Activated CD8-positive, alpha-beta memory T cell treated with anti-CD3 and anti-CD28 coated beads for 48 hours (primary cell): ENCODE measurements at places on chromosomes 6 and 20.

DNA sequence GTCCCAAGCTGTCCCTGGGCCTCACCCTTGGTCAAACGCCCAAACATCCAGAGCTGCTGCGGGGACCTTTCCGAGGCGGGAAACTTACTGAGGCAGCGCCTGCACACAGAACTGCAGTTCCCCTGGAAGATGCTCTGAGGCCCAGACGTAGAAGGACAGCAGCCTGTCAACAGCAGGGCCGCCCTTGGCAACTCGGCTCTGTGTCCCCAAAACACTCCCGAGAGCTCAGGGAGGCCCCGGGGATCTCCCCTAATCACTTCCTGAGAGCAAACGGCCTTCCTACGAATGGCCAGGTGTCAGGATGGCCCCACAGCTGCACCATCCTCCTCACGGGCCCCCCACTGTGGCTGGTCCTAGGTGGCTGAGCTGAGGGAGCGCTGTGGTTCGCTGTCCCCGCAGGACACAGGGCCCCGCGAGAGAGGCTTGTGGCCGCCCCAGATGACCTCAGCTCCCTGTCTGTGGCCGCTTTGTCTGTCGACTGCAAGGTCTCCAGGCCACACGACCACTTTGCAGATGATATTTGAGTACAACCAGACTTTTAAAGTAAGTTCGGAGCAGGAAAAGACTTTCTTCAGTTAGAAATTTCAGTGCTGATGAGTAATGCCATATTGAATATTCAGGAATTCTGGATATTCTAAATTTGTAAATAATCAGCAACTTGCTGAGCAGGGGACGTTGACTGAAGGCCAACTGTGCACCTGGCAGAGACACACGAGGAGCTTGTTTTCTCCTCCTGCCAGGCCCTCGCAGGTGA is 46.0 kb downstream of the DLL1 start:
- no peak for DNase-seq

DNA sequence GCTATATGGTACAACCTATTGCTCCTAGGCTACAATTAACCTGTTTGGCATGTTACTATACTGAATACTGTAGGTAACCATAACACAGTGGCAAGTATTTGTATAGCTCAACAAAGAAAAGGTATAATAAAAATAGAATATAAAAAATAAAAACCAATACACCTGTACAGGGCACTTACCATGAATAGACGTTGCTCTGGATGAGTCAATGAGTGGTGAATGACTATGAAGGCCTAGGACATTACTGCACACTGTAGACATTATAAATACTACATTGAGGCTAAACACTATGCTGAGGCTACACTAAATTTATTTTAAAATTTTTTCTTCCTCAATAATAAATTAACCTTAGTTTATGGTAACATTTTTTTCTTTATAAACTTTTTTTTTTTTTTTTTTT is 18.6 kb downstream of the ELOVL5 start:
- DNase-seq, result no peak

DNA sequence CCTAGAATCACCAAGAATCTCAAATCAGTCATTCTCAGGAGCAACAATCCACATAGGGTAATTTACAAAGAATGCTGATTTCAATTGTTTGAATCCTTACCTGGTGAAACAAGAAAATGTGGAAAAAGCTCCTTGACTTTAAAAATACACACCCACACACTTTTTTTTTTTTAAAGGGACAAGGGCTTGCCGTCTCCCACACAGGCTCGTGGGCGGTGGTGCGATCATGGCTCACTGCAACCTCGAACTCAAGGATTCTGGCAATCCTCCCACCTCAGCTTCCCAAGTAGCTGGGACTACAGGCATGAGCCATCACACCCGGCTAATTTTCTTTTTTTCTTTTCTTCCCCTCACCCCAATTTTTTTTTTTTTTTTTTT is 30.7 kb downstream of the PARD6B start:
- no peak for DNase-seq

- no peak for DNase-seq
Observed at GRCh38 chr20:44615876-44616603, 33.7 kb downstream of the PKIG start.

- no peak for DNase-seq
Observed at GRCh38 chr6:6723921-6724538, 135.5 kb downstream of the LY86 start.

GRCh38 chr6:854406-855118 is 161.6 kb upstream of the EXOC2 start:
- no peak for DNase-seq

DNA sequence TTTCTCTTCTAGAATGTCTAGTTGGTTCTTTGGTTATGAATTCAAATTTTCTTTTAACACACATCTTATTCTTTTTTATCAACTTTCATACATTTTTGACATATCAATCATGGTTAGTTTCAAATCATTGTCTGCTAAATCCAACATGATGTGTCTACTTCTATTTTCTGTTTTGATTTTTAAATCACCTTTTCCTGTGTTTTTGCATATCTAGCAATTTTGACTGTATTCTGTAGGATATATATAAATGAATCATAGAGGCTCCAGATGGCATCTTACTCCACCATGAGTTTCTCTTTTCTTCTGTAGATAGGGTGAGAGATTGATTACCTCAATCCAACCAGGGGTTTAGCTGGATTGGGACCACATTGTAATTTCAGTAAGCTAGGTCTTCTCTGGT is 34.3 kb upstream of the CARMIL1 start:
- DNase-seq, result no peak

GRCh38 chr6:149451376-149452036 is 33.3 kb downstream of the ZC3H12D start:
- no peak for DNase-seq

- DNase-seq, result no peak
Observed at GRCh38 chr20:47661714-47662113, 123.6 kb downstream of the SULF2 start.

DNA sequence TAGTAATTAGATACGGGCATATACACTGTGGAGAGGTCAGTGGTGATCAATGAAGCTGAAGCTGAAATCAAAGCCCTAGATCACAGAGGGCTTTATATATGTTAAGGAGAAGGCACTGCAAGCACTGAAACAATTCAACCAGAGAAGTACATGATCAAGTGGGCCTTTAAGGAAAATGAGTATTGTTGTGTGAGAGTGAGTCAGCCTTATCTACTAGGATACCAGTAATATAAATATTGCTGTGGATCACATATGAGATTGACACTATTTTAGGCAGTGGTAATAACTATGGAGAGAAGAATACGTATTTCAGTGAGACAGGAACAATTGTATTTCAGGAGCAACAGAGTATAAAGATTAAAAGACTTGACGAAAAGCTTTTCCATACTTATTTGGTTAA is 1172.2 kb upstream of the GJE1 start:
- no peak for DNase-seq

- no peak for DNase-seq
Observed at GRCh38 chr6:11296449-11297375, 64.2 kb upstream of the NEDD9 start.

DNA sequence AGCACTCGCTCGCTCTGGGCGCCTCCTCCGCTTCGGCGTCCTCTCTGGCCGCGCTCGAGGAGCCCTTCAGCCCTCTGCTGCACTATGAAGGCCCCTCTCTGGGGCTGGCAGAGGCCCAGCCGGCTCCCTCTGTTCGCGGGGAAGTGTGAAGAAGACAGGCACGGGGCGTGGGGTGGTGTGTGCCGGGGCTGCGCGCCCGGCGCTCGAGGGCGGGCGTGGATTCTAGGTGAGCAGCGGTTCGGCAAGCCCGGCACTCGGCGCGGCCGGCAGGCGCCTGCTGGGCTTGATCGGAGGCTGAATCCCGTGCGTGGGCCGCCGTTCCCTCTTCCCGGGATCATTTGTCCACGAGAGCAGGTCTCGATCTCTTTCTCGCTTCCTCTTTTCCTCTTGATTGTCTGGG is 153.0 kb downstream of the SLC35B3 start:
- no peak for DNase-seq

GRCh38 chr6:81228912-81229555 is 523.4 kb downstream of the TENT5A start:
- DNase-seq, result no peak

DNA sequence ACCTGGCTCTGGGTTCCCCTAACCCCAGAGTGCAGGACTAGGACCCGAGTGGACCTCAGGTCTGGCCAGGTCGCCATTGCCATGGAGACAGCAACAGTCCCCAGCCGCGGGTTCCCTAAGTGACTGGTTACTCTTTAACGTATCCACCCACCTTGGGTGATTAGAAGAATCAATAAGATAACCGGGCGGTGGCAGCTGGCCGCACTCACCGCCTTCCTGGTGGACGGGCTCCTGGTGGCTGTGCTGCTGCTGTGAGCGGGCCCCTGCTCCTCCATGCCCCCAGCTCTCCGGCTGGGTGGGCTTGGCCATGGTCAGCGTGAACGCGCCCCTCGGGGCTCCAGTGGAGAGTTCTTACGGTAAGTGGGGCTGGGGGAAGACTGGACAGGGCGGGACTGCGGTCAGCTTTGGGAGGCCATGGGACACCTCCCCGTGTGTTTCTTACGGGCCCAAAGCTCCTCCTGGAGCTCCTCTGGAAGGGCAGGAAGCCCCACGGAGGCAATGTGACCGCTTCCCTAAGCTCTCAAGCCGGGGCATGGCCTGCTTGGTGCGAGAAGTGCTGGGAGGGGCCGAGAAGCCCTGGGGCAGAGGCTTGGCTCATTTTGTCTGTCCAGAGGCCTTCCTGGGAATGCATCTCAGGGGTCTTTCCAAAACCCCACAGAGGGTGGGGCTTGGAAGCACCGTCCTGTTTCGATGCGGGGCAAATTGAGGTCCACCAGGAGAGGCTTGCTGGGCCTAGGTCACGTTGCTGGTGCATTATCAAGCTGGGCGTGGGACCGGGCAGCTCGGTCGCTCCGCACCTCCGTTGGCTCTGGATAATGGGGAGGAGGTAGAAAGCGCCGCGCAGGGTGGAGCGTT is at the start of gene HNF4A:
Gene HNF4A, plus strand, starts transcription at position 202 of the 855 bp plus-strand sequence. Its CDS starts 106 bp downstream, at position 308.
- no peak for DNase-seq

GRCh38 chr6:53679446-53679933 is 13.9 kb upstream of the KLHL31 start:
- no peak for DNase-seq

DNA sequence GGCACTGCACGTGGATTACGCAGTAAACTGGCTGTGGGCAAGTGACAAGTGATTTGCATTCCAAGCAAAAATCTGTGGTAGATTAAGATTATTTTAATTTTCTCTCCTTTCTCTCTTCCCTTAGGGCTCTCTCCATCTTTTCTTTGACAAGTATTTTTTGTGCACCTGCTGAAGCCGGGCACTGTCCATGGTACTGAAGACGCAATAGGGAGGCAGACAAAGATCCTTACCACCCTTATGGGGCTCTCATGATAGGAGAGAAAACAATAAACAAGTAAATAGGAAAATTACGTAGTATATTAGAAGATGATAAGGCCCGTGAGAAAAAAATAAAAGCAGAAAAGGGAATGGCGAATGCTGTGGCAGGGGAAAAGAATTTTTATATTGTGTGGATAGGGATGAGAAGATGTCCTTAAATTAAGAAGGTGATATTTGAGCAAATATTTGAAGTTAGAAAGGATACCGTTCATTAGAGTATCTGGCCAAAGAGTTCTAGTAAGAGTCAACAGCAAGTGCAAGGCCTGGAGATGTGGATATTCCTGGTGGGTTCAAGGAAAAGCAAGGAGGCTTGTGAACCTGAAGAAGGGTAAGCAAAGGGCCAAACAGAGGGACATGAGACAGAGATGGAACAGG is 146.0 kb downstream of the LAMP5 start:
- DNase-seq, result no peak

- no peak for DNase-seq
Observed at GRCh38 chr20:59708326-59708725, 104.0 kb downstream of the PHACTR3 start.

- no peak for DNase-seq
Observed at GRCh38 chr6:139649128-139649527, 274.7 kb upstream of the CITED2 start.

DNA sequence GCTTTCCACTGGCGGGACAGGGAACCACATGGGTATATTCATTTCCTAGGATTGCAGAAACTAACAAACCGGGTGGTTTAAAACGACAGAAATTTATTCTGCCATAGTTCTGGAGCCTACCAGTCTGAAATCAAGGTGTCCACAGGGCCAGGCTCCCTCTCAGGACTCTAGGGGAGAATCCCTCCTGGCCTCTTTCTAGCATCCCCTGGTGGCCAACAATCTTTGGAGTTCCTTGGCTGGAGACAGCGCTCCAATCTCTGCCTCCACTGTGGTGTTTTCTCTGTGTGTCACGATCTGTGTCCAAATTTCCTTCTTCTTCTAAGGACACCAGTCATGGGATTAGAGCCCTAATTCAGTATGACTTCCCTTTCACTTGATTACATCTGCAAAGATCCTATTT is 95.0 kb downstream of the SCML4 start:
- no peak for DNase-seq

DNA sequence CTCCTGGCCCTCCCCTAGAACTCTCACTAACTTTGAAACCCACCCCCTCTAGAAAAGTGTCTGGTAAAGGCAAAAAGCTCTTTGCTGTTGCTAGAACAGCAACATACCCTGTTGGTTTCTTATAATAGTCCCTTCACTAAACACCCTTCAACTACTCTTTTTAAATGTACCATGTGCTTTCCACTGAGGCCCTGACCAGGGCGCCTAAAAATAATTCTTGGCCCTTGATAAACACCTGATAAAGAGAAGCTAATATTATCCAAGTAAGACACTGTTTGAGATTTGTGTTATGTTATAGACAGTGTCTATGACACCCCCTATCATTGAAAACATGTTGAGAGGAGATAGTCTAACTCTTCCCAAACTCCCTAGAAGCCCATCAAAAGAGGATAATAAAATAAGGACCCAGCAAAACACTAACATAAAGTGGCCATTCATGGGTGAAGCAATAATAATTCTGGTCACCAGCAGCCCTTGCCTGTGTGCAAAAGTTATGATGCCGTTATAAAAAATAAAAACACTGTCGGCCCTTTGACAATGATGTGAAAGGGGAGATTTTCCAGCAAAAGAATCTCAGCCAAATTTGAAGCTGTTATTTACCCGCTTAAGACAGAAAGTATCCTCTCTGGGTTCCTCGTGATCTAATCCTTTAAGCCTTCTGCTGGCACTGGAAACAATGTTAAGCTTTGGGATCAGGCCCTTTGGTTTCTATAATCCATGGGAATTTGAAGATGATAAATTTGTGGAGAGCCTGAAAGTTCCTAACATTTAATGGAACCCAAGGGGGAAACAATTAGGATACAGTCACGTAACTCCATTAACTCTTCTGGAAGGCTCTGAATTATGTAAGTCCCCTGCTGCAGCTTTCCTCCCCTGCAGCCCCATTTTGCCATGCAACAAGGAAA is 122.6 kb upstream of the PLCB4 start:
- DNase-seq, result no peak

GRCh38 chr6:123803504-123804013 is at the start of gene NKAIN2:
TSS of gene NKAIN2 (plus strand) at chr6:123803865.
- DNase-seq, result no peak

- no peak for DNase-seq
Observed at GRCh38 chr6:33992191-33992590, 153.7 kb downstream of the GRM4 start.

DNA sequence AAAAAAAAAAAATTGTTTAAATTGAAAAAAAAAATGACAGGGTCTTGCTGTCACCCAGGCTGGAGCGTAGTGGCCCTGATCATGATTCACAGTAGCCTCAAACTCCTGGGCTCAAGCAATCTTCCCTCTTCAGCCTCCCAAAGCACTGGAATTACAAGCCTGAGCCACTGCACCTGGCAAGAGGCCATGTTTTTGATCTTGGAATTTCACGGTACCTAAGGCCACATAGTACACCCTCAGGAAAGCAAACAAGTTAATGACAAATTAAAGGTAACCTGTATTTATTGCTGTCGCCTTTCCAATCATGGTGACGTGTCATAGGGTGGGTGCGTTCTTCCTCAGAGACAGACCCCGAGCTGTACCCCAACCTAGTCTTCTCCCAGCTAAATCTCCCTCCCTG is 79.2 kb downstream of the LINC00237 start:
- no peak for DNase-seq
